ENCODE measurements at places on chromosomes 3 and 15.

DNA sequence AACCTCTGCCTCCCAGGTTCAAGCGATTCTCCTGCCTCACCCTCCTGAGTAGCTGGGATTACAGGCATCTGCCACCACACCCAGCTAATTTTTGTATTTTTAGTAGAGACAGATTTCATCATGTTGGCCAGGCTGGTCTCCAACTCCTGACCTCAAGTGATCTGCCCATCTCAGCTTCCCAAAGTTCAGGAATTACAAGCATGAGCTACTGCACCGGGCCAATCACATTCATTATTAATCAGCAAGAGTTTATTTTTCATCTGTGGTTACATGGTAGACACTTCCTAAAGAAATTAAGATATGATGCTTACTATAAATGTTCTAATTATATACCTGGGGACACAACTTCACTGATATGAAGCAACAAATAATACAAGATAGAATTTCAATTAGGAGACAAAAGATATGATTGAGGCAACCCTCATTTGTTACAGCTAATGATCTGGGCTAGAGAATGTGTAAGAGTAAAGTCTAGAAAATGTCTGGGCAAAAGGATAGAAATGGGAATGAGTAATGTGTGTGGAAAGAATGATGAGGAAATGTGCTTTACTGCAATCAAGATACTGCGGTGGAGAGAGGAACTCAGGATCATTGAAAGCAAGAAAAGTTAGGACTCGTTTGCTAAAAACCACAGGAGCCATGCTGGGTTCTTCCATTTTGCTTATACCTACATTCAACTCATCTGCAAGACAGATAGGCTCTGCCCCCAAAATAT lies 366.8 kb downstream of the ZIC1 start:
- DNase-seq: no peak

GRCh38 chr15:78508272-78508671 lies 895 bp downstream of the HYKK start:
- no peak for DNase-seq

DNA sequence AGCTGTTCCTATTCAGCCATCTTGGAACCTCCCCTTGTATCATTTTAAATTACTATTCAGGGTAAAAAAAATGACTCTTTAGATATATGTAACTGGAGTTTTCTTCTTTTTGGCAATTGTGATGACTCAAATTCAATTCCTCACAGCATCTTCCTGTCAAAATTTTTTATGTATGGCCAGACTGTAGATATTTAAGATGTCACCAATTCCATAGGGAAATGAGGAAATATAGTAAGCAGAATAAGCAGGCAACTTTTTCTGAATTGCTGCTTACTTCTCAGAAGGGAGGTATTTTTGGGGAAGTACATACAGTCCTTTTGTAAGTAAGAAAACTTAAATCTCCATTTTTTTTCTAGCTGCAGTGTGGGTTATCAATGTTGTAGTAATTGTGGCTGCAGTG lies 28.8 kb downstream of the EAF2 start:
- no peak for DNase-seq

DNA sequence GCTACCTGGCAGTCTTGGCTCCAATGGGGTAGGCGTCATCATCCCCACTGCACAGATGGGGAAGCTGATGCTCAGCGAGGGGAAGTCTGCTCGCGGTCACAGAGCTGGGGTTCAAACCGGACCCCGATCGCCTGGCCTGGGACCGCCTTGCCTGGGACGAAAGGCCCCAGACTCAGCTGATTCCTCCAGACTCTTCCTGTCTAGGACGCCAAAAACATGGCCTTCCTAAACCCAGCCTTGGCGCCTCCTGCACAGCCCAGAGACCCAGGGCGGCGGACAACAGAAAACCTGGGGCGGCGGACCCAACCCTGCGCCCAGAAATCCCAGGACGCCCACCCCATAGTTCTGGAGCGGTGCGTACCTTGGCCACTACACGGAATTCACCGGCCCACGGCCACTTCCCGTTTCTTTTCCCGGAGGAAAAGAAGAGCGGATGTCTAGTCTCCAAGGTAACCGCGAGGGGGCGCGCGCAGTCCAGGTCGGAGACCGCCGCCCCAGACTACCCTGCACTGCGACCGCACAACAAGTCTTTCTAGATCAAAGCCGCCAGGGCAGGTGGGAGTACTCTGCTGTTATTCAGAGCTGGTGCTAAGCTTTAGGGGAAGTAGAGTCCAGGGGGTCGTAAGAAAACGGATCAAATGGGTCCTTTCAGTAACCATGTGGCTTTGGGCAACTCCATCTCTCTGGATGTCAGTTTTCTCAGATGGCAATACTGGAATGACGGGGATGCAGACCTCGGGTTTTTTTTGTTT lies 4.9 kb upstream of the IL17RD start:
- no peak for DNase-seq
